ELF-1 (cell line): ENCODE measurements at places on chromosomes 6 and 20.

DNA sequence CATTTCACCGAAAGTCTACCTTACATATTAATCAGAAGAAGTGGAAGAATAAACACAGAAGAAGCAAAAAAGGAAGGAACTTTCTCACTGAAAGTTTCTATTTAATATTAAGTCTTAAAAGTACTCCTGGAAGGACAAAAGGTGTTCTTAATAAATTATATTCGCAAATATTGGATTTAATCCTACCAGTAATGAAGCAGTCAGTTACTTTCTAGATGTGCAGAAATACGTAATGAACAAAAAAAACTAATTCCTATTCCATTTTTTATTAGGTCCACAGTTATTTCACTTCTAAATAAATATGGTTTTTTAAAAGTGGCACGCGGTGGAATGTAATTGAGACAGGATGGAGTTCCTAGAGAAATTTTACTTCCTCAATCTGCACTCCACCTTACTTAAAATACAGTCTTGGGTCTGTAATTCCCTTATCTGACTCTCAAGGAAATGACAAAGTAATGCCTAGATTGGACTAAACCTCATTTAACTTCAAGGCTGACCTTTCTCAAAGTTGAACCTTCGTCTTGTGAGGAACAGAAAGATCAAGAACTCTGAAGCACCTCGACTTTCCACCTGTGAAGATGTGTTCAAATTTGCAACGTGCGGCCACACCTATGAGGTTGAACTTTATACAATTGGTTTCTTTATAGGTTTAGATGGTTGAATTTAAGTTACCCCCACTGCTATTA is 1.1 kb upstream of the TRAM2 start:
- DNase-seq = no peak

GRCh38 chr6:143525356-143525755 is 13.8 kb upstream of the FUCA2 start:
- DNase-seq = no peak

DNA sequence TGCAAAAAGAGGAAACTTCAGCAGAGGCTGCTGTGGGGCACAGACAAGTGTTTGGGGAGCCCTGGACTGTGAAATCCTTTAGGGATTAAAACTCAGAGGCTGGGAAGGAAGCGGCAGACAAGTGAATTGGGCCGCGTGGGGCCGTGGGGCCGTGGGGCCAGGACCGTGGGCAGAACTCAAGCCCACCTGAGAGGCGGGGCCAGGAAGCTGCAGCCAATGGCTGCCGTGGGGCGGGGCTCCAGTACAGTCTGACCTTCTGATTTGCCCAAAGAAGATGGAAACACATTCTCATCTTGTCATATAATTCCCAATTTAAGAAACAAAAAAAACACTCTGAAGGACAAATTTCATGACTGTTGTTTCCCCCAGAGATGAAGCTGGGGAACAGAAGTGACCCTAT is 55.4 kb downstream of the ANKRD60 start:
- no peak for DNase-seq

GRCh38 chr6:56363796-56364430 is 116.5 kb upstream of the COL21A1 start:
- no peak for DNase-seq

- no peak for DNase-seq
Observed at GRCh38 chr6:89611666-89612065, 26.9 kb downstream of the LYRM2 start.

DNA sequence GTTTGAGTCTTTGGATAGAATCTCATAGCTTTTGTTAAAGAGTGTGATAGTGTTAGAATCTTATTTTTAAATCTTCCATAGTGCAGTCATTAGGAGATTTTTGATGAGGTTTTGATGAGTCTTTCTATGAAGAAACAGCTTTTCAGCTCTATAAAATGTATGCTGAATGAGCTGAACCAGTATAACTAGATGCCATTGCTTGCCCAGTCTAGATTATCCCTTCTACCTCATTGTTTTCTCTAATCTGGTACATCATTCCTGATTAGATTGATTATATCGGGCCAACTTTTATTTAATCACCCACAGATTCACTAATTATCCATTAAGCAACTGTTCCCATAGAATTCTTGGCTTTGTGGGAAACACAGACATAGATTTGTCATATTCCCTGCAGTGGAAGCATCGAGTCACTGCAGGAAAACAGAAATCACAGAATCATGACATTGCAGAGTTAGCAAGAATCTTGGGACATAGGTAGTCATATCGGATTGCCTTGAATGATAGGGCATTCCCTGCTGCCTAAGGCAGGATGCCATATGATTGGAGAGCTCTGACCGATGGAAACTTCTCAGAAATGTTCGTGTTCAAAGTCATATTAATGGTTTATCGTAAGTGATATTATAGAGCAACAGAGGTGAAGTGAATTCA is 882.7 kb upstream of the FLRT3 start:
- no peak for DNase-seq

- DNase-seq = peak; percentile 68
Observed at GRCh38 chr20:47392015-47392720, 35.7 kb upstream of the ZMYND8 start.

- DNase-seq = no peak
Observed at GRCh38 chr6:113491376-113491775, 365.8 kb upstream of the MARCKS start.

DNA sequence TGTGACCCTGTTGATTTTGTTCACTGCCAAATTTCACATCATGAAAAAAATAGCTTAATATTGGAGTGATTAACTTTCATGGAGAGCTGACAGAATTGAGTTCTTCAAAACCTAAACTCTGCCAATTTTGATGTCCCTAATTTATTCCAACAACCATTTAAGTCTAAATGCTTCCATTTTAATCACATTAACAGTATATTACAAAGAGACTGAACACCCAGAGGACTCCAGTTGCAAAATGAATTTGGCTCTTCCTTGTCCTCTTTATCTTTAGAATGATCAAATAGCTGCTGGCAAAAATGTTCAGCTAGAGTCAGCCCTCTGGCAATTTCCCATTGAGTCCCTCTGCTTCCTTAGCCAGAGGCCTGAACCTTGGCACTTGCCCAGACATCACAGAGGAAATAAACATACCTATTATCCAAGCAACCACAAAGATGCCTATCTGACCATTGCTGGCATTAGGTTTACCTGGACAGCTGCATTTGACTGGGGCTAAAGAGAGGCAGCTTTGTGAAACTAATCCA is 299.0 kb upstream of the STXBP5 start:
- peak; percentile 25 for DNase-seq

GRCh38 chr6:151340219-151340978 is 51.0 kb downstream of the ZBTB2 start:
- DNase-seq = no peak

GRCh38 chr6:81144346-81144745 is 608.1 kb downstream of the TENT5A start:
- DNase-seq = no peak

DNA sequence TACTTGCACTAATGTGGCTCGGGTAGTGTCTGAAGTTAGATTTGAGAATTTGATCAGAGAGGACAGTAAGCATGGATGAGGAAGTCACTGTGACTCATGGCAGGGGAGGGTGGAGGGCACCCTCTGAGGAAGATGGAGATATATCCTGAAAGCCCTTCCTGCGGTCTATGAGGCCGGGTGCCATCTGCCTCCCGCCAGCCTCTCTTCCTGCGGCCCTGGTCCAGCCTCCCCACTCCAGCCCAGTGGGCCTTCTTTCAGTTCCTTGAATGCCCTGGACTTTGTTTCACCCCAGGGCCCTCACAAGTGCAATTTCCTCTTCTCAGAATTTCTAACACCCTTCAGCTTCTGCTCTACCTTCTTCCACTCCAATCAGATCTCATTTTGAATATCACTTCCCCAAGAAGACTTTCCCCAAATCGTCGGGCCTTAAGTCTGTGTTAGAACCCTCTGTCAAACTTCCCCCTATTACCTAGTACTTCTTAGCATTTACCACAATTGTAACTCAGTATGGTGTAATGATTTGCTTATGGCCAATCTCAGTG is 20.2 kb upstream of the TNFAIP3 start:
- no peak for DNase-seq

DNA sequence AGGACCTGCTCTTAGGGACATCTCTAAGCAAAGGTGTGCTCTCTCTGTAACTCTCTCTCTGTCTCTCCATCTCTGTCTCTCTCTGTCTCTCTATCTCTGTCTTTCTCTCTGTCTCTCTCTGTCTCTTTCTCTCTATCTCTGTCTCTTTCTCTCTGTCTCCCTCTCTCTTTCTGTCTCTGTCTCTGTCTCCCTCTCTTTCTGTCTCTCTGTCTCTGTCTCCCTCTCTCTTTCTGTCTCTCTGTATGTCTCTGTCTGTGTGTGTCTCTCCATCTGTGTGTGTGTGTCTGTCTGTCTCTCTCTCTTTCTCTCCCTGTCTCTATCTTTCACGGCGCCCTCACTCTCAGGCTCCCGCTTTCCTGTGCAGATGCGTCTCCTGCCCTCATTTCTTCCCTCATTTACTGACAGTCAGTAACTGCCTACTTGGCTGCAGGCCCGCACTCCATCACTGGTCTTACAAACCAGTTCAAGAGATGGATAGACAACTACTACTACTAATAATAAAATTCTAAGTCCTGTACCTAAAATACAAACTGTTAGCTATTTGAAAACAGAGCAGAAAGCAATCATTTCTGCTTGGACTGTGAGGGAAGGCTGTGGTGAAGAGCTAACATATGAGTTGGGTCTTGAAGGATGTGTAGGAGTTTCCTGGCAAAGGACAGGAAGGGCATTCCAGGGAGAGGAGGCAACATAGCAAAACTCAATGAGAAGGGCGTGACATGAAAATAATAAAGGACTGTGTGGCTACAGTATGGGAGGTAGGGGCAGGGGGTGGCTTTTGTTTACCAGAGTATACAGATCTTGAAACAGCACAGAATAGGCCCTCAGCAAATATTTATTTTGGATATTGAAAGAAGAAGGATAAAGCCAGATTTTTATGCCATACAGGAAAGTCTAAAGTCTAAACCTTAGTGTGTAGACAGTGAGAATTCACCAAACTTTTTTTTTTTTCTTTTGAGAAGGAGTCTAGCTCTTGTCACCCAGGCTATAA is 67.8 kb upstream of the TAB2 start:
- DNase-seq = no peak

- no peak for DNase-seq
Observed at GRCh38 chr6:155946860-155947259, 491.2 kb upstream of the NOX3 start.

GRCh38 chr20:62796699-62797491 is 622 bp downstream of the MRGBP start:
- no peak for DNase-seq

GRCh38 chr20:54980103-54980960 is 504.9 kb downstream of the DOK5 start:
- DNase-seq = peak; percentile 8

- DNase-seq = no peak
Observed at GRCh38 chr6:105270511-105270910, 90.7 kb upstream of the POPDC3 start.

DNA sequence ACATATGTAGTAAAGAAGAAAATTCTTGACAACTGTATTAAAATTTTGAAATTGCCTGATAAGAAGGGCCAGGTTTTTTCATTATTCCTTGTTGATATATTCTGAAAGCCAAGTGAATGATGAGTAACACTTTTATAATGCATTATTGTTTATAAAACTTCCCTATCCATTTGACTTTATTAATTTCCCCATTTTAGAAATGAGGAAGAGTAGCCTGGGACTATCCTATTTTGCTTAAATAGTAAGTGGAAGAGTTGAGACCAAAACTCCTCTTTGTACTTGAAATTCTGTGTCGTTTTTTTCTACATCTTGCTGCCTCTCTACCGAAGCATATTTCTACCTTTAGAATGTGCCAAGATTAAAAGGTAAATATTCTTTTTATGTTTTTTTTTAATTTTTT is 39.7 kb downstream of the TRMT11 start:
- DNase-seq = no peak

DNA sequence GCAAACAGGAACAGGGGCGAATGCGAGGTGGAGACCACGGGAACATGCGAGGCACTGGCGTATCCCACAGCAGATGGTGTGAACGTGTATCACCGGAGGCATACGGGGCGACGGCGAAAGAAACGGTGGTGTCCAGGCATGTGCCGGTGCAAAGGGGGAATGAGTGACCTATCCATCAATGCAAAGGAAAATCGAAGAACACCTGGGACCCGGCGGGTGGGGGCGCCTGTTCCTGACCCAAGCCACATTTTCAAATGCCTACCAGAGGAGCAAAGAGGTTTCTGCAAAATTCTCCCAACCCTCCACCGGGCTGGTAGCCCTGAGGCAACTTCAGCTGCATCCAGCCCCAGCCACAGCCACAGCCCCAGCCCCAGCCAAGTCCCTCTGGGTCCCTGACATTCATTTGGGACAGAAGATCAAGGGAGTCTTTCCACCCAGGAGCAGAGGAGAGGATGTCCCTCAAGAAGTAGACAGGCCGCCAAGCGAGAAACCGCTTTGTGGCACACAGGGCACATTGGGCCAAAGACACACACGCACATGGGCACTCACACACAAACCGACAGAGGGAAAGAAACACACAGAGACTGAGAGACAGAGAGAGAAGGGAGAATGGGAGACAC is 164.0 kb upstream of the ZNF337 start:
- DNase-seq = peak; percentile 57

DNA sequence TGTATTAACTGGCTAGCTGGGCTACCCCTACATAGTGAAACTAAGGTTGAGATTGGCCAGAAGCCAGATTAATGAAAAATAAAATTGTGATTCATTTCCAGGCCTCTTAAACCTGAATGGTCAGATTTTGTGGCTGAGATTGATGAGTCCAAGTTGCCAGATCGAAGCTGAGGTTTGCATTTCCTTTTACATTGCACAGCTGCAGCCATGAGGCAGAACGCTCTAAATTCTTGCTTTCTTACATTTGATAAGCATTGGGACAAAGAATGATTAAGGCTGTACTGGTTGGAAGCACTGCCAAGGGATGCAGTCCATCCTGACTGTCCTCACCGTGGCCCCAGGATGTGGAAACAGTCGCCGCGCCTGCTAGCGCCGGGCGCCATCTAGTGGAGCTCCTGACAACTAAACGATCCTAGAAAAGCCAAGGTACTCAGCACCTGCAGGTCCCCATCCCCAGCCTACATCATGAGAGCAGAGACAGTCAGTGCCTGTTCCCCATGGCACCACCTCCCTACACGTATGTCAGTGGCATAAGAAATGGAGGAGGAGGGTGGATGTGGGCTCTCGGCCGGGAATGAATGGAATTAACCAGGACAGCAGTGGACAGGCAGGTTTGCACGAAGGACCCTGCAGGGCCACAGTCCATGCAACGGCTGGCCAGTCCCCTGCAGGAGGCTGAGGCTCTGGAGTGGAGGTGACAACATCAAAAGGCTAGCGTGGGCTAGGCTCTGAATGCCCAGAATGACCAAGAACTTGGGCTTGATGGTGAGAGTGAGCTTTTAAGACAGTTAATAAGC is 19.0 kb downstream of the PXDC1 start:
- peak; percentile 84 for DNase-seq

GRCh38 chr6:130720076-130720715 is 107.0 kb upstream of the SMLR1 start:
- no peak for DNase-seq

- no peak for DNase-seq
Observed at GRCh38 chr6:18973251-18973650, 586.1 kb downstream of the RNF144B start.

GRCh38 chr6:137399881-137400443 is 94.2 kb downstream of the OLIG3 start:
- DNase-seq = no peak

- DNase-seq = no peak
Observed at GRCh38 chr6:101001012-101001411, 119.9 kb upstream of the ASCC3 start.

- DNase-seq = no peak
Observed at GRCh38 chr20:25503936-25504335, 81.4 kb downstream of the NINL start.
